ENCODE measurements at places on chromosomes 11 and 22.

- no peak for DNase-seq
Measured at GRCh38 chr11:22583963-22584492, 41.6 kb downstream of the FANCF start.

DNA sequence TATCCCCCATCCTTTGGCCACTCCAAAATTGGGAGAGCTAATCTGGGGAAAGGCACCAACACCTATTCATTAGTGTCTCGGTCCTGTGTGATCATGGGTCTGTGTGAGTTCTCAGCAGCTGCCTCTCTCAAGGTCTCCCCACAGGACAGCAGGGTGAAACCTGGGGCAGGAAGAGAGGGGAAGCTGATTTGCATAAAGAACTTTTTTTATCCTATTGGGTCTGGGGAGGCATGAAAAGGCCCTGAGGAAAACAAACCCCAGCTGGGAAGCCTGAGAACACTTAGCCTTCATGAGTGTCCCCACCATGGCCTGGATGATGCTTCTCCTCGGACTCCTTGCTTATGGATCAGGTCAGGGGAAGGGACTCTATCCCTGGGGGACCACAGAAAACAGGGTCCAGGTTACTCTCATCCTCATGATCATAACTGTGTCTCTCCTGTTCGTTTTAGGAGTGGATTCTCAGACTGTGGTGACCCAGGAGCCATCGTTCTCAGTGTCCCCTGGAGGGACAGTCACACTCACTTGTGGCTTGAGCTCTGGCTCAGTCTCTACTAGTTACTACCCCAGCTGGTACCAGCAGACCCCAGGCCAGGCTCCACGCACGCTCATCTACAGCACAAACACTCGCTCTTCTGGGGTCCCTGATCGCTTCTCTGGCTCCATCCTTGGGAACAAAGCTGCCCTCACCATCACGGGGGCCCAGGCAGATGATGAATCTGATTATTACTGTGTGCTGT, 116.0 kb upstream of the TOP3B start:
- DNase-seq, result no peak

DNA sequence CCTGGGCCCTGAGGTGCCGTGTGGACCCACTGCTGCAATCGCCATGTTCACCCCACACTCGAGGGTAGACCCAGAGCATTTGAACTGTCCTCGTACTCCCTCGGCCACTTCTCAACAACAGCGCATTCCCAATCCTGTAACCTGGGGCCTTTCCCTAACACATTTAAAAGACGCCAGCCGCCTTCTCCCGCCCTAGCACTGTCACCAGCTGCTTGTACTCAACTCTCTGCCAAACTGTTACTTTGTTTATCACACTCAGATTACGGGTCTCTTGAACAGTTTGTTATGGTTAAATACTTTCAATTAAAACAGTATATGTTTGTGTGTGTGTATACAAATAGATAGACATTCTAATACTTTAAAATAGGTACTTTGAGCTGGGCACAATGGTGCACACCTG, 20.7 kb downstream of the CDKN1C start:
- no peak for DNase-seq

- DNase-seq, result no peak
Measured at GRCh38 chr11:118102721-118103261, 16.0 kb upstream of the SMIM35 start.

GRCh38 chr22:27654546-27655445, 146.8 kb downstream of the MN1 start:
- no peak for DNase-seq

DNA sequence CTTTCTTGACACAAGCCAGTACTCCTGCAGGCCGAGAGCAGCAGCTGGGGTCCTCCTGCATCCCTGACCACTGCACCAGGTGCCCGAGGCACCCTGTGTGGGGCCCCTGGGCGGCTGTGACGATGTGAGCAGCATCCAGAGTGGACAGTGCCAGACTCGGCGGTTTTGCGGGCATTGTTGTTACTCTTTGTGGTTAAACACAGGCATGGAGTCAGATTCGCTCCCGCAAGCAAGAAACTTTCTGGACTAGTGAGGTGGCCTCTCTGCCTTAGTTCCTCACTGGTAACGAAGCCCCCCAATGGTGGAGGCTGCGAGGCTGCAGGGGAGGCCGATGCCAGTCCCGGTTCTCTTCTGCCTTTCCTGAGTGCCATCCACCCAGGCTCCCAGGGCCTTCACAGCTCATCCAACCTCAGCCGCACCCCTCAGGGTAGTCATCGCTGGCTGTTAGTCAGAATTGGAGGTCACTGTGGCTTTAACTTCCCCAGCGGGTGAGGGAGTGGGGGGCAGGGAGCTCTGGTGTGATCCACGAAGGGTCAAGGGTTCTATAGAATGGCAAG, 3.7 kb upstream of the CLDN5 start:
- no peak for DNase-seq

- no peak for DNase-seq
Measured at GRCh38 chr11:126870021-126870420, 130.5 kb downstream of the KIRREL3 start.

DNA sequence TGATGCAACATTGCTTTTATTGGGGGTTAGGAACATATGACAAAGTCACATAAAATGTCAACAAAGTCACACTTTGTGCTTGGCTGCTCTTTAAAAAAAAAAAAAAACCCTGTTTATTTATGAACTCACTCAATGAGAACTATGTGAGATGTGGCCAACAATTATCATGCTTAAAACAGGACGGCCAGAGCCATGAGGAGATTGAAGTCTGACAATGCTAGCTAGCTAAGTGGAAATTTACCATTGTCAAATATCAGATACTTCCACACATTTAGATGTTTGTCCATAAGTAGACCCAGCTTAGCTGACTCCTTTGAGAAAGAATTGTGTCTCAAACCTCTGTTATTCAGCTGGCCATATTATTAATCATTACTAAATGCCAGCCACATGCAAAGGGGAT, 26.9 kb downstream of the BLID start:
- DNase-seq, result no peak

DNA sequence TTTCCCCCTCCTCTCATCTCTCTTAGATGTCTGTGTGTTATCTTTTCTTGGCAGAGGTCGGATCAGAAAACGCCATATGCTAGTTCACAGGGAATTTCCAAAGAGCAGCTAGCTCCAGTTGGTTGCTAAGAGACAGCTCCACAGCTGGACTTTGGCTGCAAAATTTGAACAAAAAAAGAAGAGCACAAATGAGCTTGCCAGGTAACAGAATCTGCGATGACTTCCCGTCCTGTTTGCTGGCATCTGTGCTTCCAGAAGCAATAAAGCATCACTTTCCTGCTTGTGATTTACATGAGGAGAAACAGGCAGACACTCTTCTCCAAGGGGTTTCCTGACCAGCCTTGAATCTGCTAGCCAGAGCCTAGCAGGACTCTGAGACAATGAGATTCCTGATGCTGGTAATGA, 596.0 kb upstream of the B3GAT1 start:
- DNase-seq, result no peak

DNA sequence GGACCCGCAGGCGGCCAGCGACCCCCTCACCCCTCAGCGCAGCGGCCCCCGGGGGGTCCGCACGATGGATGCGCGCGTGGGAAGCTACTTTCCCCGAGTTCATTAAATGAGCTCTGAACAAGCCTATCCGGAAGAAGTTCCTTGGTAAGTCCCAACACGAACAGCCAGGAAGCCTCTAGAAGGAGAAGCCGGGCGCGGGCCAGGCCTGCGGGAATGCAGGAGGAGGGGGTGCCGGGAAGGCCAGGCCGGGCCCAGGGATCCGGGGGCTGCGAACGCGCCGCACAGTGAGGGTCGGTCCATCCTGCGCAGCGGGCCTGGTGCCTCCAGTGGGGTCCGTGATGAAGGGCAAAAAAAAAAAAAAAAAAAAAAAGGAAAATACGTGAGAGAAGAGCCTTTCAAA, 36.9 kb downstream of the TOLLIP start:
- DNase-seq, result no peak

GRCh38 chr11:79678780-79679452, 238.1 kb upstream of the TENM4 start:
- DNase-seq, result no peak

DNA sequence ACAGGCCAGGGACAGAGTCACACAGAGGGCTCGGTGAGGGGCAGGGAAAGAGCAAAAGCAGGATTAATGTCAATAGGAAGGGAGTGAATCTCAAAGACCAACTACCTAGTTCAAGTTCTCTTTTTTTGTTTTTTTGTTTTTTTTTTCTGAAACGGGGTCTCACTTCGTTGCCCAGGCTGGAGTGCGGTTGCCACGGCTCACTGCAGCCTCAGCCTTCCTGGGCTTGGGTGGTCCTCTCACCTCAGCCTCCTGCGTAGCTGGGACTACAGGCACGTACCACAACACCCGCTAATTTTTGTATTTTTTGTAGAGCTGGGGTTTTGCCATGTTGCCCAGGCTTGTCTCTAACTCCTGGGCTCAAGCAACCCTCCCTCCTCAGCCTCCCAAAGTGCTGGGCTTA, 9.7 kb upstream of the BCL9L start:
- no peak for DNase-seq

GRCh38 chr11:118265954-118266353, 1.9 kb upstream of the MPZL2 start:
- DNase-seq, result peak; percentile 73

- no peak for DNase-seq
Measured at GRCh38 chr22:22348127-22348814, 103.7 kb downstream of the VPREB1 start.

- DNase-seq, result no peak
Measured at GRCh38 chr11:16911186-16911585, 103.0 kb downstream of the PLEKHA7 start.

- DNase-seq, result no peak
Measured at GRCh38 chr22:37044634-37045625, 6.6 kb upstream of the KCTD17 start.

- peak; percentile 79 for DNase-seq
Measured at GRCh38 chr22:27134315-27134701, 476.9 kb downstream of the MIAT start.

GRCh38 chr11:123880912-123881311, 4.6 kb downstream of the TMEM225 start:
- no peak for DNase-seq

GRCh38 chr11:23856654-23857053, 640.2 kb upstream of the LUZP2 start:
- no peak for DNase-seq

GRCh38 chr11:113202431-113202830, 112.0 kb upstream of the TTC12 start:
- DNase-seq, result peak; percentile 80

- DNase-seq, result no peak
Measured at GRCh38 chr11:11077898-11078297, 220.0 kb upstream of the ZBED5 start.

DNA sequence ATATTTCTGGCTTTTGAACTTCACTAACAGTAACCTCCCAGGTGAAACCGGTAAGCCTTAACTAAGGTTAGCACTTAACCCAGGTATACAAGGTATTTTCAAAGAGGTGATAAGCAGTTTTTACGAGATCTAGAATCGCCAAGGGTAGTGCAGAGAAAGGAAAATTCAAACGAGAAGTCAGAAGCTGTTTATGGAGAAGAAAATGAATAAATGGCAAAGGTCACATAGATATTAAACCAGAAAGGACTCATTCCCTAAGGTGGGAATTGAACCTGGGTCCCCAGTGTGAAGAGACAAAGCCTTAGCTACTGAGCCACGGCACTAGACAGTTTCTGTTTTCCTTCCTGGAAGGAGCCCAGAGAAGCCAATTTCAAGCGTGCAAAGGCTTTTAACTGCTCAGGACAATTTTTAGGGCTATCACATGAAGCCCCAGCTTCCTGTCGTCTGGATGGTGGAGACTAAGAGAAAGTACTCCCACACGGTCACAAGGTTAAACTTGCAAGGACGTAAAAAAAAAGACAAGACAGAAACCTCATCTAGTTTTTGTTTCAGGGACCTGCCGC, 5.7 kb upstream of the C1QTNF6 start:
- peak; percentile 6 for DNase-seq

GRCh38 chr11:35487532-35488078, 37.8 kb downstream of the PAMR1 start:
- DNase-seq, result no peak
